Heart left ventricle (tissue), 16 donors: ENCODE measurements at places on chromosomes 1 and 21. TPM values are rescaled to one million over a fixed set of nuclear protein-coding genes. Genes with fewer than 3 reads are reported as not detected.

GRCh38 chr1:154295408-154296235 lies 23.2 kb downstream of the HAX1 start:
- H3K27me3 ChIP-seq, result no peaks in the 10 kb centered on the region
- H3K4me3 ChIP-seq, result no peak overlapping the region

GRCh38 chr21:39384674-39385298 lies 35.9 kb upstream of the HMGN1 start:
- peak overlapping the region; percentile 70 for H3K27ac ChIP-seq
- no peaks in the 10 kb centered on the region for H3K36me3 ChIP-seq
- H3K4me3 ChIP-seq, result no peak overlapping the region
- peaks cover 16% of the 10 kb centered on the region for H3K4me1 ChIP-seq

DNA sequence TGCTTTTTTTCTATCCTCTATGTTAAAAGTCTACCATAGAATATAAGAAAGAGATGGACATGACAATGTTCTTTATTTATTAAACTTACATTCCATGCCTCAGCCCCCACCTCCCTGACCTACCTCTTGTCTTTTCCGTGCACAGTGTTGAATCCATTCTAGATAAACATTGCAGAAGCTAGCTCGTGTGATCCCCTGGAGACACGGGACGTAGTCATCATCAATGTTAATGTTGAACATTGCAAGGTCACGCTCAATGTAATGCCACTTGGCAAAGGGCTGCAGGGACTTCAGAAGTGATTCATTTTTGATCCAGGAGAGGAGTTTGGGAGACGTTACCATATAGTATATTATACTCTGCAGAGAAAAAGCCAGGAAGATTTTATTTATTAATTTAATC lies 66.4 kb downstream of the NTPCR start:
- H3K36me3 ChIP-seq, result no peaks in the 10 kb centered on the region
- H3K4me3 ChIP-seq, result no peak overlapping the region
- no peak overlapping the region for H3K27ac ChIP-seq
- H3K4me1 ChIP-seq, result peaks cover 7% of the 10 kb centered on the region
- no peaks in the 10 kb centered on the region for H3K27me3 ChIP-seq
- DNase-seq, result no peak

DNA sequence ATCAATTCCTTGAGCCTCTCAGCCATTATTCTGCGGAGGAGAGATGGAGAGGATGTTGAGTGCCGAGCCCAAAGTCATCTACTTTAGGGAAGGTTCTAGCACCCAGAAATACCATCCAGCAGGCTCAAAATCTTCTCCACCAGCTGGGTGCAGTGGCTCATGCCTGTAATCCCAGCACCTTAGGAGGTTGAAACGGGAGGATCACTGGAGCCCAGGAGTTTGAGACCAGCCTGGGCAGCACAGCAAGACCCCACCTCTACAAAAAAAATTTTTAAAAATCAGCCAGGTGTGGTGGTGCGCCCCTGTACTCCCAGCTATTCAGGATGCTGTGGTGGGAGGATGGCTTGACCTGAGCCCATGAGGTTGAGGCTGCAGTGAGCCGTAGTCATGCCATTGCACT lies 39.5 kb upstream of the CAPZB start:
- no peaks in the 10 kb centered on the region for H3K4me1 ChIP-seq
- H3K4me3 ChIP-seq, result no peak overlapping the region
- no peak overlapping the region for H3K27ac ChIP-seq
- no peaks in the 10 kb centered on the region for H3K36me3 ChIP-seq

The FAM72A gene
- 0.46 TPM for polyA plus RNA-seq

The NFASC gene
- polyA plus RNA-seq, result 14.6 TPM

GRCh38 chr21:15729674-15730483 lies at the start of gene USP25:
Gene USP25 (plus strand): TSS chr21:15729982. CDS start chr21:15730394, 412 bp downstream.
- H3K4me1 ChIP-seq, result peaks cover 38% of the 10 kb centered on the region
- peak within 1 kb of the TSS; percentile 64 for H3K4me3 ChIP-seq
- no peaks in the 10 kb centered on the region for H3K27me3 ChIP-seq

The GUCA2B gene
- not detected for polyA plus RNA-seq

DNA sequence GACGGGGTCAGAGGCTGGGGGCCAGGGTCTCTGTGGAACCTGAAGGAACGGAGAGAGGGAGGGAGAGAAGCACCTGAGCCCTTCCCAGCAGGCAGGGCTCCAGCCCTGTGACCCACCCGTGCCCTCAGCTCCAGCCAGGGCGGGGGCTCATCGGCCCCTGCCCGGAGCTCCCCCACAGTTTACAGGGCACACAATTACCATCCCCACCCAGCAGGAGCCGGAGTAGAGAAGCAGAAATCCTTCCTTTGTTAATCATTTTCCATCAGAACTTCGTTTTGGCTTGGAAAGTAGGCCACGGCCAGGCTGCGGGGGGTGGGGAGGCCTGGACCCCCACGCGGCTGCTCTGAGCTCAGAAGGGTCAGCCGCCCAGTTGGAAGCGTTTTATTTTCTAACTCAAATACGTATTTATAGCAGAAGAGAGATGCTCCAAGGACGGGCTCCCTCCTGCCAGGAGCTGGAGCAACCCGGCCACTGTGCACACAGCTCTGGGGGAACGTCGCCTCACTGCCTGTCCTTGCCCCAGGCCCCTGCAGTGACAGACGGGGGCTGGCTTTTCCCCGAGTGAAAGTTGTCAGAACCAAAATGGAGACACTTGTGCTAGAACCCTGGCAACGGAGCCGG lies 42.7 kb upstream of the ADARB1 start:
- H3K27ac ChIP-seq, result no peak overlapping the region
- no peaks in the 10 kb centered on the region for H3K36me3 ChIP-seq
- DNase-seq, result no peak
- H3K27me3 ChIP-seq, result no peaks in the 10 kb centered on the region

- H3K36me3 ChIP-seq, result no peaks in the 10 kb centered on the region
- no peak overlapping the region for H3K4me3 ChIP-seq
These were observed 19.6 kb downstream of the SMAP2 start for GRCh38 chr1:40393173-40393572.

The LPGAT1 gene
- 11.7 TPM for polyA plus RNA-seq

DNA sequence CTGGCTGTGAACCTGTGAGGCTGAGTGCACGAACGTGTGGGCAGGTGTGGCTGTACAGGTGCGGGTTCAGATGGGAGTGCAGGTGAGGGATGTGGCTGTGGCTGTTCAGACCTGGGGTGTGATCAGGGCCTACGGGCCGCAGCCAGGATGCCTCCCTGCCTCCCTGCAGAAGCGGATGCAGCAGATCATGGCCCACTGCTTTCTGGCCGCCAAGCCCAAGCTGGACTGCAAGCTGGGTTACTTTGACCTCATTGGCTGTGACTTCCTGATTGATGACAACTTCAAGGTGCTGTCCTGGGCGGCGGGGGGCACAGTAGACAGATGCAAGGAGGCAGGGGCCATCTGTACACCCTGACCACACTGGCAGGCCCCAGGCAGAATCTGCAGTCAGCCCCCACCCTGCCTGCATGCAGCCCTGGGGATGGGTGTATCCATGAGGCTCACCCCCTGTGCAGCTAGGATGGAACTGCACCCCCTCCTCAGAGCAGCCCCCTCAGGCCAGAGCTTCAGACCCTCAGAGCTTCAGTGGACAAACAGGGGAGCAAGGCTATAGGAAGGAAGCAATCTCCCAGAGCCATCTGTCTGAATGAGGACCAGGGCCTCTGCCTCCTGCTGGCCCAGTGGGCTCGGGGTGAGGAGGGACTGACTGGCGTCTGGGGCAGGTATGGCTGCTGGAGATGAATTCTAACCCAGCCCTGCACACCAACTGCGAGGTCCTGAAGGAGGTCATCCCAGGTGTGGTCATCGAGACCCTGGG lies 9.8 kb downstream of the TNFRSF18 start:
- H3K27me3 ChIP-seq, result no peaks in the 10 kb centered on the region
- peaks cover 8% of the 10 kb centered on the region for H3K4me1 ChIP-seq
- no peak overlapping the region for H3K4me3 ChIP-seq
- no peak for DNase-seq
- no peak overlapping the region for H3K27ac ChIP-seq
- no peaks in the 10 kb centered on the region for H3K36me3 ChIP-seq

- peaks cover 15% of the 10 kb centered on the region for H3K4me1 ChIP-seq
- H3K36me3 ChIP-seq, result no peaks in the 10 kb centered on the region
- H3K27ac ChIP-seq, result no peak overlapping the region
- H3K27me3 ChIP-seq, result no peaks in the 10 kb centered on the region
- DNase-seq, result no peak
These were observed 5.1 kb upstream of the ENAH start for GRCh38 chr1:225658041-225658440.

- no peaks in the 10 kb centered on the region for H3K4me1 ChIP-seq
- DNase-seq, result no peak
- H3K4me3 ChIP-seq, result no peak within 1 kb of the TSS
- no peaks in the 10 kb centered on the region for H3K27me3 ChIP-seq
- no peak within 1 kb of the TSS for H3K27ac ChIP-seq
These were observed at the start of gene ZNF648 for GRCh38 chr1:182061594-182061993. Gene ZNF648 (minus strand): TSS chr1:182061712. CDS start chr1:182058010, 3,702 bp downstream.

- peaks cover 32% of the 10 kb centered on the region for H3K4me1 ChIP-seq
- H3K36me3 ChIP-seq, result no peaks in the 10 kb centered on the region
- no peaks in the 10 kb centered on the region for H3K27me3 ChIP-seq
- no peak overlapping the region for H3K27ac ChIP-seq
- DNase-seq, result no peak
These were observed 787 bp upstream of the GIPC2 start for GRCh38 chr1:78044796-78045562.

The TBX19 gene
- polyA plus RNA-seq, result 0.34 TPM
